T-helper 2 cell (primary cell): ENCODE measurements at places on chromosomes 12 and 14.

DNA sequence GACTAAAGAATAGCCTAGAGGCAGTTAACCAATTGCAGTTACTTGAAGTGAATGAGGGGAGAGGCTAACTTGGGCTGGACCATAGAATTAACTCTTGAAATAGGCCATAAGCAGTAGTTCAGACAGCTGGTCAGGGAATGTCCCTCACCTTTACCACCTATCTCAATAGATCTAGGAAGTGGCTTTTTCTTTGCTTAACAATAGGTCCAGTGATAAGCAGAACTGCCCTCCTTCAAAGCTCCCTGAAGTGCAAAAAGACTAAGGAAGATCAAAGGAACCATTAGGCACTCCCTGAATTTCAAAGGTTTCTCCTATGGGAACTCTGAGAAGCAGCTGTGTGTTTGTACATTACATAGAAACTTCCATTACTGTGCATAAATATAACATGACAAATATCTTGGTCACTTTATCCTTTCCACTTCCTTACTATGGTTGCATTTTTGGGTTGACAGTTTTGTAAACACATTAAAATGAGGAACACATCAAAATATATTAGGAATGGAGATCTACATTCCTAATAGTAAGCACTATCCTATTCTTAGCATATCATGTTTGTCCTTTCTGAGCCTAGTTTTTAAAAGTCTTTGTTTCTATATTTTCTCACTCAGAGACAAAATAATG, 7.2 kb upstream of the NAA30 start:
- DNase-seq = no peak

DNA sequence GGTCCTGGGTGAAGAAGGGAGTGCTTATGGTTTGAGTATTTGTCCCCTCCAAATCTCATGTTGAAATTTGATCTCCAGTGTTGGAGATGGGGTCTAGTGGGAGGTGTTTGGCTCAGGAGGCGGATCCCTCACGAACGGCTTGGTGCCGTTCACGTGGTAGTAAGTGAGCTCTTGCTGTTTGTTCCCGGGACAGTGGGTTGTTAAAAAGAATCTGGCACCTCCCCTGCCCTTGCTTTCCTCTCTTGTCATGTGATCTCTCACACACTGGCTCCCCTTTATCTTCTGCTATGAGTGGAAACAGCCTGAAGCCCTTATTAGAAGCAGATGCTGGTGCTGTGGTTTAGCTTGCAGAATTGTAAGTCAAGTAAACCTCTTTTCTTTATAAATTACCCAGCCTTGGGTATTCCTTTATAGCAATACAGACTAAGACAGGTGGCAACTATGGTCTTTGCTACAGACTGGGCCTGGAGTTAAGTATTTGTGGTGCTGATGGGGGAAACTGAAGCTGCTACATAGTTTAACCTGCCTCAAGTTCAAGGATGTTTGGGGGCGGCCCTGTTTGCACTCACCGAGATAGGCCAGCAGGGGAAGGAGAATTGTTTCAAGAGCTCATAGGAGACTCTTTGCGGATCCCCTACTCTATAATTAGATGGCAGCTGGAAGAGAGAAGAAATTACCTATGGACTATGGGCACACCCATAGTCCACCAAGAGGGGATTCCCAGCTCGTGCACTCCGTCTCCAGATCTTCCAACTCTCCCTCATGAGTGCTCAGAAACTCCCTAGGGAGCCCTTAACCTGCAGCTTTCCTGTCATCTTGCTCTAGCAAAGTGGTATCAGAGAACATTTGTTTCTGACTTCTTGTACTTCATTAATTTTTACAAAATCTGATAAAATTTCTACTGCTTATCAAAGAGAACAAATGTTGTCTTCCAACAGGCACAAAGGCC, 164.6 kb downstream of the SLC15A5 start:
- no peak for DNase-seq

DNA sequence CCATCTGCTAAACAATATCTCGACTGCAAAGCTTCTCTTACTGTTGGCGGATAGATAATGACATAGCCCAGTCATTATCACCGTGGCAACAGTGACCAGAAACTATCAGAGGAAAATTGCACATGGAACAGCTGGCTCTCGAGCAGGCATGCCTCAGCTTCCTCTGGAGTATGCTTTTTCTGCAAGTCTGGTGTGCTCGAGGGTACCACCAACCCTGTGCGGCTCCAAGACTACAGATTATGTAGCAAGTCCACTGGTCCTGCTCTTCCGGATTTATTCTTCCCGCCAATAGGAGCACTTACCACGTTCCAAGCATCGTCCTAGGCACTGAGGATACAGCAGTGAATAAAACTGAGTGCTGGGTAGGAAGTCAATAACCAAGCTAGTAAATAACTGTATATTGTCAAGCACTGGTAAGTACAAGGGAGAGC, 1.4 kb upstream of the GLRX5 start:
- no peak for DNase-seq

- DNase-seq = no peak
Observed at GRCh38 chr12:44759289-44759688, 116.8 kb downstream of the NELL2 start.

DNA sequence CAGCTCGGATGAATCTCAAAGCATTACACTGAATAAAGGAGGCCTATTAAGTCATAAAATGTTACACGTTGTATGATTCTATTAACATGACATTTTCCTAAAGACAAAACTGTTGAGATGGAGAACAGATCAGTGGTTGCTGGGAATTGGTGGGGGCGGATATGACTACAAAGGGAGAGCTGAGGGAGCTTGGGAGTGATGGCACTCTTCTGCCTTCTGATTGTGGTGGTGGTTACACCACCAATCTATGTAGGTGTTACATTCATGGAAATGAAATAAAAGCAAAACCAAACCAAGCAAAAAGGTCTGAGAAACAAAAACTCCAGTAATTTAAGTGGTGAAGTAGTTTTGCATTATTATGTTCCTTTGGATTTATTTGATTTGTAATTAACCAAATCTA, 16.4 kb upstream of the EVL start:
- no peak for DNase-seq

DNA sequence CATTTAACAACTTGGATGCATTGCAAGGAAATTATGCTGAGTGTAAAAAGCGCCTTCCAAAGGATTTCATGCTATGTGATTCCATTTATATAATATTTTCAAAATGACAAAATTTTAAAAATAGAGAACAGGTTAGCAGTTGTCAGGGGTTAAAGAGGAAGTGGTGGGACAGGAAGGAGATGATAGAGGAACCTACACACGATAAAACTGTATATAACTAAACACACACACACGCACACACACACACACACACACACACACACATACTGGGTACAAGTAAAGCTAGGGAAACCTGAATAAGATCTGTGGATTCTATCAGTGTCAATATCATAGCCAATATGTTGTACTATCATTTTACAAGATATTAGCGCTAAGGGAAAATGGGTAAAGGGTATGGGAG, 17.2 kb downstream of the TTC9 start:
- no peak for DNase-seq

DNA sequence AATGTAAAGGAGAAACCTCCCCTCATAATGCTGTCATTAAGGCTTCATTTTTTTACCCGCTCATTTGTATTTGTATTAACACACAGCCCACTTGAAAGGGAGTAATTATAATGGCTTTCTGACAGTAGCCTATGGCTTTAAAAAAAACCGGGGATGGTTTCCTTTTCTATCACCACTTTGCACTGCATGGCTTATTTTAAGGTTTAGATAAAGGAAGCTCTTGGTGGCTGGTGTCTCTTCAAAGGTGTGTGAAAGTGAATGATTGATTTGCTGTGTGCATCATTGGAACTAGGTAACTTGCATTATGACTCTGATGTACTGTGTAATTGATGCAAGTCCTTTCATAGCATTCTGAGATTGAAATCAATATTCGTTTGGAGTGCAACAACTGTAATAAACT, 80.7 kb downstream of the NPAS3 start:
- DNase-seq = no peak

DNA sequence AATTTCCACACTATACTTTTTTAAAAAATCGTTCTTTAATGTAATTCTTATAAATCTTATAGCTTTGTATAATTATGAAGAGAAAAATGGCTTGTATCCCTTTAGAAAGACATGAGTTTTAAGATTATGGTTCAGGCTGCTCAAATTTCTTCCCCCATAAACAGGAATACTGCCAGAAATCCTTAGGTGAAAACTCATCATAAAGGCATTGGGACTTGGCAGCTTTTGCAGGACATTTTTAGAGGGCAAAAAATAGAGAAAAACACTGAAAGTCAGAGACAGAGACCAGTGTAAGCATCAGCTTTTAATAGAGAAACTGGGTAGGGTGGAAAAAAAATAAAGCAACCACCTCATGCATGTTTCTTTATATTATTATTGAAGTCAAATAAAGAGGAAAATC, 29.1 kb downstream of the LRRK2 start:
- DNase-seq = no peak

- DNase-seq = no peak
Observed at GRCh38 chr12:51862947-51863346, 14.4 kb upstream of the FIGNL2 start.

- DNase-seq = no peak
Observed at GRCh38 chr12:42496886-42497285, 92.7 kb downstream of the PRICKLE1 start.

DNA sequence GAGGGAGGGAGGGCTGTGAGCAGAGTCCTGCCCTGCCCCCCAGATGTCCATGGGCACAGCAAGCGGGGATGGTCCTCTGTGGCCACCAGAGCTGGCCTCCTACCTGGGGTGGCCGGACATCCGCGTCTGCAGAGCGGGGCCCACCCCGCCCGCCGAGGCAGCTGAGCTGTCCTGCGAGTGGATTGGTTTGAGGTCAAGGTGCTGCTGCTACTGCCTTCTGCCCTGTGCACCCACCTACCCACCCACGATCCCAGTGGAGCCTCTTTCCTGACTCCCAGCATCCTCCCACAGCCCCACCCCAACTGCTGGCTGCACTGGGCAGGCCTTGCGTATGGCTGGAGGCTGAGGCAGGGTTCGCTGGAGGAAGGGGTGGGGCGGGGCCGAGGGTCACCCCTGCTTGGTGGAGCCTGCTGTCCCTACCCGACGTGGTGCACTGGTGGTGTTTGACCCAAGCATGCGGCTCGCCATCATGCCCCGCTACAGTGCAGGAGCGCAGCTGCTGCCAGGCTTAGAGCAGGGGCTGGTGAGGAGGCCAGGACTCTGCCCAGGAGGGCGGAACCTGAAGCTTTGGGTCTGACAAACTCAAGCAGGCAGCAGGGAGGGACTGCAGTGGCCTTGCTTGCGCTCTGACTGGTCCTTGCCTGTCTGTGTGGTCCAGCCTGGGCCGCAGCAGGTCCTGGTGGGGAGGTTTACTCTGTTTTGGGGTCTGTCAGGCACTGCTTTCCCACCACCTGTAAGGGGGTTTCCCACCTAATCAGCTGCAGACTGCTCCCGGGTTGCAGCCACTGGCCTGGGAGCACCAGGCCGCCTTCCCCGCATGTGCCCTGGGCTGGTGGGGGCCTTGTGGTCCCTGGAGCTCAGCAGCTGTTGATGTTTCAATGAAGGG, 23.7 kb downstream of the CEP170B start:
- no peak for DNase-seq

DNA sequence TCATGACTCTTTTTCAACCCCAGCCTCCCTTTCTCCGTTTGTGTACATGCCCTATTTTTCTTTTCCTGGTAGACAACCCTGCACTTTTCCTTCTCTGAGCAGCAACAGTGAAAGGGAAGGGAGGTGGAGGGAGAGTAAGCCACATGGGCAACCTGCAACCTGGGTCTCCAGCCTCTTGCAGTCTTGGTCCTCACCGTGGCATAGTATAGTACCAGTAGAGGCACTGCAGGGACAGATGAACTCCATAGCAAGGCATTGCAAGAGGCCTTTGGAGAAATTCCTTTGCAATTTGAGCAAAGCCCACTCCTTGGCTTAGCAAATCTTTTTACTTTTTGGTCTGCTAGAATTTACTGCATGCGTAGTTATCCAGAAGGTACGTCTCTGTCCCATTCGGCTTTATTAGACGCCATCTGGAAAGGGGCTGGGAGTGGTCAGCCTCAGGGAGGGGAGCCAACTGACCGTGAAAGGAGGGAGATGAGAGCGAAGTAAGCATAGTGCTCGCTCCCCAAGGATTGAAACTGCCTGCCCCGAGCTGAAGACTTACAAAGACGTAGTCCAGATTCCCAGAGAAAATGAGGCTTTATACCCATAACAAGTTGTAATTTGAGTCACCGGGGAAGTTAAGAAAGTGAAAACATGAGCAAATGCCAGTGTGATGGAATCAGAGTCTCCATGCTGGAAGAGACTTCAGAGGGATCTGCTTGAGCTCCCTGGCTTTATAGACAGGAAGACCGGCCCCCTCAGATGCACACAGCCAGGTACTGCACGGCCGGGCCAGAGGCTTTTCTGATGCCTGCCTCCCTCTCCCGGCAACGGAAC, 332.0 kb downstream of the CACNA1C start:
- no peak for DNase-seq

DNA sequence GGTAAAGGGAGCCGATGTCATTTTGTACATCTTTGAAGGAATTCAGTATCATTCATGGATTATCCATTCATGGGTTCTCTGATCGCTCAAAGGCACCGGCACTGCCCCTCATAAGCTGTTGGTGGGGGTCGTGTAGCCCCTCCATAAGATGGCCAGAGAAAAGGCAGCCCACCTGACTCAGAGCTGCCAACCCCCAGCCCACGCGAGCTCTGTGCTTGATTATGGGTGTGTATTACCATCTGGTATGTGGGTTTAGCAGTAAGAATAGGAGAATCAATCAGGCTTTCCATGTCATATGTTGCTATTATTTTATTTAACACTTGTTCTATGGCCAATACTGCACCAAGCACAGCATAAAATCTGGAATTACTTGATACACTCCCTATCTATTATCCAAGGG, 32.1 kb upstream of the AMIGO2 start:
- DNase-seq = no peak

DNA sequence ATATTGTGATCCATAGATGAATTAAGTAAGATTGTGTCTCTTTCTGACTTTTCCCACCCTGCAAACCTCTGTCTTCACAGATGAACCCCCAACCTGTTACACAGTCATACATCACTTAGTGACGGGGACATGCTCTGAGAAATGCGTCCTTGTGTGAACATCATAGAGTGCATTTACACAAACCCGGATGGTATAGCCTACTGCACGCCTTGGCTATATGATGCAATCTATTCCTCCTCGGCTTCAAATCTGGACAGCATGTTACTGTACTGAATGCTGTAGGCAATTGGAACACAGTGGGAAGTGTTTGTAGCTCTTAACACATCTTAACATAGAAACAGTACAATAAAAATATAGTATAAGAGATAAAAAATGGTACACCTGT, 7.4 kb upstream of the TESPA1 start:
- DNase-seq = no peak

GRCh38 chr12:38427442-38427841, 110.9 kb downstream of the ALG10B start:
- DNase-seq = no peak

DNA sequence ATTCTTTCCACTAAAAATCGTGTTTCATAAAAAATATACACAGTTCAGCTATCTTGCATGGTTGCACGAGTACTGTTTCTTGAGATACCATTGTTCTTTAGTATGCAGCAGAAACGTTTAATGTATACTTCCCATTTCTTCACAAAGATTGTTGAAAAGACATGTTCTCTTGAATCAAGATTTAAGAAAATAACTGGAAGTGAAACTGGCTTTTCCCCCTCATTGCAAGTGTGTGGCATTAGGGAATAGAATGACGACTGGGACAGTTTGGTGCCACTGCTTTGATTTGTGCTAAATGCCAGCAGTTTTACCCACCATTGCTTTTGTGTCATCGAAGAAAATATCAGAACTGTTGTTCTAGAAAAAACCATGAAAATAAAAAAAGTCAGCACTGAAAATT, 20.3 kb upstream of the DHRS2 start:
- no peak for DNase-seq
